ENCODE measurements at places on chromosomes 12 and 14.

- no peak for DNase-seq
Observed at GRCh38 chr12:132449565-132450417, 40.2 kb upstream of the FBRSL1 start.

GRCh38 chr14:104751539-104752422, 1.2 kb upstream of the SIVA1 start:
- DNase-seq = no peak

GRCh38 chr14:75025082-75025481, 22.4 kb downstream of the EIF2B2 start:
- DNase-seq = no peak

DNA sequence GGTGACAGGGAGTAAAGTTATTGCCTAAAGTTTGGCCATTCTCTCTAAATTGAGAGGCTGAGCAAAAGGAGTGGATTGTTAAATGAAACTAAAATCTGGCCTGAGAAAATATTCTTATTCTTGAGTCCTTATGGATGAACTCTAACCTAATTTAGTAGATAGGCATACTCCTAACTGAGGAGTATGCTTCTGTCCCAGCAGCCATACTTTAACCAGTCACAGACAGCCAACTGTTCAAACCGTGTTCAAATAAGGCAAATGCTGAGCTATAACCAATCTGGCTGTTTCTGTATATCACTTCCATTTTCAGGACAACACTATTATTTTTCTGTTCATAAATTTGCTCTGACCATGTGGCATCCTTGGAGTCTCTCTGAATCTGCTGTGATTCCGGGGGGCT, 75.9 kb upstream of the RERGL start:
- DNase-seq = no peak

DNA sequence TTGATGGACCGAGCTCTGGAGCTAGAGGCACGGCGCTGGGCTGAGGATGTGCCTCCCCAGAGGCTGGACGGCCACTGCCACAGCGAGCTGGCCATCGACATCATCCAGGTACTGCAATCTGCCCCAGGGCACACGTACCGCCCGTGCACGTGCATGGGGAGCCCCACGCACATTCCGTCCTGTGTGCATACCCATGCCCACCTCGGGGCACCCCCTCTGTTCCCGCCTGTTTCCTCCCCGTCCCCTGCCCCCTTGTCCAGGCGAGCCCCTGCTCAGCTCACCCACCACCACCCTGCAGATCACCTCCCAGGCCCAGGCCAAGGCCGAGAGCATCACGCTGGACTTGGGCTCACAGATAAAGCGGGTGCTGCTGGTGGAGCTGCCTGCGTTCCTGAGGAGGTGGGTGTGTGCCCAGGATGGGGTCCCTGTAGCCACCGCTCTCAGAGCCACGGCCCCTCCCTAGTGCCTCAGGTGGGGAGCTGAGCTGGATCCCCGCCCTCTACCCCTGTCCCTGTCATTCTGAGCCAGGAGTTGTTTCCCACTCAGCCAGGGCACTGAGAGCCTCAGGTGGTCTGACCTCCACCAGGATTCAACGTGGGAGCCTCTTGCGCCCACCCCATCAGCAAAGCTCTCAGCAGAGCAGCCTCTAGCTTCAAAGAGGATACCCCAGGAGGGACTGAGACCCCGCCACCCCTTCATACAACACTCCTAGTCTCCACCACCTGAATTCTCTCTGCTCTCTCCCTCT, 6.9 kb downstream of the TNFAIP2 start:
- no peak for DNase-seq

DNA sequence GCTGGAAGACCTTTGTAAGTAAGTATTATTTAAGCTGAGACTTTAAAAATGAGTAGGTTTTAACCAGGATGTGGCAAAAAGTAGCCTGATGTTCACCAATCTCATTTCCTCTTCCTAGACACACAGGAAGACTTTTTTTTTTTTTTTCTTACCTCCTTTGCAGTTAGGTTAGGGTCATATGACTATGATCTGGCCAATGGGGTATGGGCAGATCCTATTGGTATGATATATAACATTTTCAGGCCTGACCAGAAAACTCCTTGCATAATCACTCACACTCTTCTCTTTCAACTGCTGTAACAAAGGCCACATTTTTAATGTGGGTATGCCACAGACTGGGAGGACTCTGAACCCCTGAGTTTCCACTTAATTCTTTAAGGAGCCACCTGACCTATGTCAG, 2.7 kb upstream of the RPS6KA5 start:
- peak; percentile 56 for DNase-seq

DNA sequence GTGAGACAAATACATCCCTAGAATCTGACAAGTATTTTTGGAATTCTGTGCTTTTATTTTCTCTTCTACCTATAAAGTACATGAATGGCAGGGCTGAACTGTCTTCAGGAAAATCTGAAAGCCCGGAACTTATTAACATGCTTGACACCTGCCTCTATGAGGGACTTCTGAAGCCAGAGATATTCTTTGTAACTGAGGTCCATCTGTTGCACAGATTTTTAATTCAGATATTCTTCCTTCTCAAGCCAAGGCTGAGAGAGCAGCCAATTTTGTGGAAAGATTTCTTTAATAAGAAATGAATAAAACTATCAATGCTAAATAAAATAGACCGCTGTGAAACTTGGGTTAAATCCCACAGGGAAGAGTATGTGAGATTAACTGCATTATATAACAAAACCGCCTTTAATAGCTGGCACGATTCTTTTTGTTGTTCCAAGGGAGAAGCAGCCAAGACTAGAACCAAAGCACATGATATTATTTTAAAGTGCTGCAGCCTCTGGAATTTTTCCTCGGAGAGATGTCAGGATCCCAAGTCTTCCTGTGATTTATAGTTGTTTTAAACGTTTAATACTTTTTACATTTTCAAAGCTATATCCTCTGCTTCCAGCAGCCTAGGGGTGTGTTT, 148.9 kb downstream of the CRADD start:
- no peak for DNase-seq

- DNase-seq = no peak
Observed at GRCh38 chr12:104507672-104508071, 50.9 kb downstream of the CHST11 start.

DNA sequence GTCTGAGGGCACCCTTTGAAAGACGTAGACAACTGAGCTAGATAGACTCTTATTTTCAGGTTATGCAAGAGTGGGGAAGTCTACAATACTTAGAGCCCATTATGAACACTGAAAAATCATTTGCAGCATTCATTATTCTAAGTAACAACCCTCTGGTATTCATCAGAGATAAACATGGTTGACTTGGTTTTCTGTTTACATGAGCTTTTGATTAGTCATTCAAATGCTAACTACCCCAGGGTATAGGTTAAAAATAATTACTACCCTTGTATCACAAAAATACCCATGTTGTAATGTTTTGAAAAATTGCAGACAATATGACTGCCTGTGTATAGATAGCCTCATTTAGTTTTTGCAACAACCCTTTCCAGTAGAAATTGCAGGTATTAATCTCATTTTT, 78.5 kb downstream of the PPFIBP1 start:
- DNase-seq = no peak

DNA sequence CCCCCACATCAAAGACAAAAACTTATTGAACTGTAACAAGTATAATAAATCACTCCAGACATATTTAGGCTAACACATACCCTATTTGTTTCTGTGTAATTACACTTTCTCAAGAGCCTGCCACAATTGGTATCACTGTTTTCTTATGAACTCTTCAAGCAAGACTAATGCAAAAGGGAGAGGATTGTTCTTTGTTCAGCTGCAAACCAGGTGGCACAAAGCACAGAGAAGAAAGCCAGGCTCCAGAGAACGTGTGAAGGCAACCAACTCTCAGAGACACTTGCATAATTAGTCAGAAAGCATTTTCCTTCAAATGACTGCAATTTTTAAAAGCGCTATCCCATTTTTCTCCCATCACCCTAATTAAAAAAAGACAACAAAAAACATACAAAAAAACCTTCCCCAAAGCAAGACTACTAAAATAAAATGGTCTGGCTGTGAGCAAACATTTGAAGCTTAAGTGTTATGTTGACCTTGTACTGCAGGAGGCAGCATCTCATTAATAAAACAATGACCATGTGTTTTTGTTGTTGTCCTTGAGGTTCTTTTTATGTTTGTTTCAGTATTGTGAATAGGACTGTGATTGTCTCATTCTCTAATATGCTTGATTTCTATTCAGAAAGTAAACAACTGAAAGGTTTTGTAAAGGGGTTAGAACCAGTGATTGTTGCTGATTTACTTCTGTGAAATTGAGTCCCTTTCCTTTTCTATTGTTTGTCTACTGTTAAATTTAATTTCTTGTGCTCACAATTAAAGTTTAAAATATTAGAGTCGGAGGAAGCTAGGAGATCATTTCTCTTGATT, 452.7 kb upstream of the PDE3A start:
- no peak for DNase-seq

- DNase-seq = peak; percentile 74
Observed at GRCh38 chr12:113103756-113104450, 31.7 kb downstream of the RASAL1 start.

DNA sequence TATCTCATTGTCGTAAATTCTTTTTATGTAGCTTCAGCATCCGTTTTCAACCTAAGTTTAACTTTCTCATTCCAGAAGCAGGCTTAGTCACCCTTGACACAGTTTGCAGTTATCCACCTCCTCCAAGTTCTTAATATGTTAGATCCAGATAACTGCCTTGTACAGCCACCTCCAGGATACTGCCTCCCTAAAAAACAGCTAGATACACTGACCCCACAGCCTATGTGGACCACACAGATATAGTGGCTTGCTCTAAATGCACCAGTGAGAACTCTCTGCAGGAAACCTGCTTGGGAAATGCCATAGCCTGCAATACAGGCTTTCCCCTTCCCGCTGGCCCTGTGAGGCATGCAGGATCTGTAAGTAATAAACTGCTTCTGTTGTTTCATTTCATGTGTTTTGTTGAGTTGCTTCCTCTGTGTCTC, 11.1 kb upstream of the RTL1 start:
- no peak for DNase-seq

DNA sequence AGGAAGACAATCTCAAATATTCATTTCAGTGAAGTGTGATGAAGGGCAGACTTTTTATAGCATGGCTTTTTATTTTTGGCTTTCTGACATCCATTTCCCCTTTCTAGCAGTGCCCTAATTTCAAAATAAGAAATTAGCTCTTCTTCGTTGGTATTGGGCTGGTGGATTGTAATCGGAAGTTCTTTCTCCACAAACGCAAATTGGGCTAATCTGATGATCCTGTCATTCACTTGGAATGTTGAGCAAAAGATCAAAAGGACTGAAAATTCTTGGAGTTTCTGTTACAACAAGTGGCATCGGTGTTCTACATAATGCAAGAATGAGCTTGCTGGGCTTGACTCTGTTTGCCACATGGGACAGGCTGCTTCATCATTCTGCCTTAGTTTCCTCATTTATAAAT, 1182.8 kb downstream of the FLRT2 start:
- DNase-seq = no peak

GRCh38 chr14:61381553-61381952, 60.2 kb downstream of the PRKCH start:
- DNase-seq = no peak

GRCh38 chr14:89827265-89827664, 127.3 kb downstream of the EFCAB11 start:
- no peak for DNase-seq

- no peak for DNase-seq
Observed at GRCh38 chr12:86543716-86544115, 287.5 kb upstream of the MGAT4C start.

DNA sequence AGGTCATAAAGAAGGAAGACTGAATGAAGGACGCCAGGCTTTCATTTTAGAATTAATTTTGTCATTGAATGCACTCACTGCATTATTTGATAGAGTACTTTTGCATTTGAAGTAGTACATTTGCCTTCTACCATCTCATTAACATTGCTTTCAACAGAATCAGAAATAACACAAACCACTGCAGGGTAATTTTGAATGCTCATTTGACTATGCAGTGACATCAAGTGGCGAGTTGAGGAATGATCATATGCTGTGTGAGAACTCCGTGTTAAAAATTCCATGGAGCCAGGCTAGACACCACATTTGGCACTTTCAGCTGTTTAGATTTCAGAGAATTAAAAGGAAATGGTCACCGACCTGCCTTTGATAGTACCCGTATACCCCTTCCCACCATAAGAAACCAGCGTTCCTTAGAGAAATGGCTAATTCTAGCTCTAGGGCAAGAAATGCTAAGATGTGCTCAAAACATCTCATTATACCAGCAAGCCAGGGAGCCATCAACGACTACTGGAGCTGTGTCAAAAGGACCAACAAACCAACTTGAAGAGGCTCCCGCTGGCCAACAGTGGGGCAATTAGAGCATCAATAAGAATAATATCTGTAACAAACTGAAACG, 16.5 kb downstream of the HEBP1 start:
- peak; percentile 27 for DNase-seq

DNA sequence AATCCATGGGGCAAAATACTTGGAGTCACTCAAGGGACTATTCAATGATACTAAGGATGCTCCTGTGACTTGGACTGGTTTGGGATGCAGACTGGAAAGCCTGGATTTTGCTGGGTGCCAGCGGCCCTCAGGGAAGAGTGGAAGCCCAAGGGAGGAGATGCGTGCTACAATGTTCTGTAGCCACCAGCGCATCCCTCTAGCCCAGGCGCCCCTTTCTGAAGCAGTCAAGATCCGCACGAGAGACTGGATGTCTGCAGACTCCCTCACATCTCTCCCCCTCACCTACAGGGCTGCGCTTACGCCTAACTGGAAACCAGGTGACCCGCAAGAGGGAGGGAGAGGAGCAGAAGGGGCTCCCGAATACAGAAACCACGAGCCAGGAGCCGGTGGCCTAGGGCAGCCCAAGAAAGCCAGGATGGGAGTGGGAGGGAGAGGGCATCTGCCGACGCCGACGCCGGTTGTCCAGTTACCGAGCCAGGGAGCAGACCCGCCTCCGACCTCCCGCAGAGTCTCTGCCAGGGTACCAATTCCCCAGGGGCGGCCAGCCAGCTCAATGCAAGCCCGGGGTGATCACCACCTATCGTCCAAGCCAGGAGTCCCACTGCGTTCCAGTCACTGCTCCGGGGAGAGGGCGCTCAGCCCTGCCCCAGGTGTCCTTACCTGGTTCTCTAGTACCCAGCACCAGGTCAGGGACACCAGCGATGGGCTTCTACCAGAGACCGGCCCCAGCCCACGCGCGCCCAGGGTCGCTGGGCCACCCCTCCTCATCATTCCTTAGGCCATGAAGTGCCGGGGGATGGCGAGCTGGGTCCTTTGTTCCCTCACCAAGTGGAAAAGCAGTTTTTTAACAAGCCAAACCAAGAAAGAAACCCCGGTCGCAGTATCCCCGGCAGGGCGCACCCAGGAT, 1.2 kb downstream of the NTN4 start:
- DNase-seq = no peak

DNA sequence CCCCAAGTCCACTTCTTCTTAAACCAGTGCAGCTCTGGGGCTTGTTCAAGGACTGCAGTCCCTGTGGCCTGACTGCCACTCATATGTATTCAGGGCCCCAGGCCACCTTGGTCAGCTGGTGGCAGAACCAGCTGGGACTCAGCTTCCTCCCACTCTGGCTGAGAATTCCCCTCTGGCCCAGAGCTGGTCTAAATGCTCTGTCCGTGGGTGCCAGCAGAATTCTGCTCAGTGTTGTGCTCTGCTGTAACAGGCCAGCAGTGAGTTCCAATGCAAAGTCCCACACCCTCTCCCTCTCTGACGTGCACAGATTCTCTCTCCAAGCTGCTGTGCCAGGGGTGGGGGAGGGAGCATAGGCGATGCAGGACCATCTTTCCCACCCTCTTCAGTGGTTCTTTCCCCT, 210.4 kb upstream of the RGS6 start:
- no peak for DNase-seq

All from naive thymus-derived CD4-positive, alpha-beta T cell (primary cell).